Large intestine (tissue), 12 donors: ENCODE measurements at places on chromosomes 6 and 20. TPM values are rescaled to one million over a fixed set of nuclear protein-coding genes. Genes with fewer than 3 reads are reported as not detected.

GRCh38 chr6:111478064-111478476 is 4.9 kb downstream of the REV3L start:
- DNase-seq: no peak

PRRT1 gene
- polyA plus RNA-seq: 5.3 TPM

- DNase-seq: no peak
Observed at GRCh38 chr6:66553441-66553840, 846.4 kb upstream of the EYS start.

GRCh38 chr6:73182021-73182607 is 43.2 kb downstream of the KHDC1L start:
- DNase-seq: no peak

DNA sequence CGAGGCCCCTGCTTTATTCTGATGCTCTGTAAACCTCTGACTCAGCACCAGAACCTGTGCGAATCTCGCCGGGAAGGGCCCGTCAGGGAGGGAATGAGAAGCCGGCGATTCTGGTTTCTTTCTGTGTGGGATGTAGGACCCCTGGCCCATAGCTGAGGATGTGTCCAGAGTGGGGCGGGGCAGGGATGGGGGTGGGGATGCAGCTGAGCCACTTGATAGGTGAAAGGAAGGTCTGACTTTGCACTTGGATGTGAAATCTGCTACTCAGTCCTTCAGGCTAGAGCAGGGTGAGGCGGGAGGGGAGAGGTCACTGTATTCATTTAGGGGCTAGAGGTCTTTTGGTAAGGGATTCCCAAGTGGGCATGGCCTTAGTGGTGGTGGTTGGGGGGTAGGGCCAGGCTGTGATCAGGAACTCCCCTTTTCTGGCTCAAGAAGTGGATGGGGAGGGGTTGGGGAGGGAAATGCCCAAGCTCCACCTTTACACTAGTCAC is 2.3 kb downstream of the TOX2 start:
- DNase-seq: no peak
